ENCODE measurements at places on chromosomes 16 and 17. TPM values are rescaled to one million over a fixed set of nuclear protein-coding genes. Genes with fewer than 3 reads are reported as not detected.

LRRC36 gene
- not detected for total RNA-seq

- no peak for DNase-seq
- H3K27me3 ChIP-seq: no peaks in the 10 kb centered on the region
- H3K27ac ChIP-seq: peak overlapping the region; percentile 88
- 0 out of 2 replicates have a peak, but pooled peaks cover under 1% of the 10 kb centered on the region for H3K36me3 ChIP-seq
Observed at GRCh38 chr17:75260641-75261335, 618 bp downstream of the GGA3 start.

GRCh38 chr17:4739122-4740024 lies at the start of the genes CXCL16 and ZMYND15:
CXCL16 (minus strand) TSS chr17:4739928; CDS start chr17:4739339, 589 bp downstream.
ZMYND15 (plus strand) TSS chr17:4739833; CDS start chr17:4740549, 716 bp downstream.
- no peak for DNase-seq
- H3K36me3 ChIP-seq: no peaks in the 10 kb centered on the region
- H3K27me3 ChIP-seq: 0 out of 2 replicates have a peak, but pooled peaks cover 6% of the 10 kb centered on the region

STAT5A gene
- 12.1 TPM for total RNA-seq

DNA sequence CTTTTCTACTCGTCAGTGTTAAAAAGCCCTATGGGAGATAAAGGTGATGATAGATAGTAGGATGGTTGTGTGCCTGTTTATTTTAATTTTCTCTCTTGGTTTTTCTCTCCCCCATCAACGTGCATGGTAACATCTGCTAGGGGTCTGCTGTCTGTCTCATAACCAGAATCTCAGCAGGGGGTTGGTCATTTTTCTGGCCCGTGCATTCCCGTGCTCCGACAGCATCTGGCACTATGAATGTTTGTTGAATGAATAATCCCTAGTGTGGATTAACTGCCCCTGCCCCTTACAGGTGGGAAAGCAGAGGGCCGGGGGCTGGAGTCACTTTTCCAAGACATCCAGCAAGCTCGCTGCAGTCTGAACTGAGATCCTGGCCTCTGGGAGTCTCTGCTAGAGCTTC lies 6.3 kb downstream of the CA5A start:
- H3K4me3 ChIP-seq: no peak overlapping the region
- no peak overlapping the region for H3K27ac ChIP-seq
- H3K27me3 ChIP-seq: no peaks in the 10 kb centered on the region
- H3K4me1 ChIP-seq: no peaks in the 10 kb centered on the region
- H3K36me3 ChIP-seq: no peaks in the 10 kb centered on the region

SEPTIN12 gene
- total RNA-seq: not detected

FOXL1 gene
- not detected for total RNA-seq

GRCh38 chr16:58234831-58235595 lies 37.1 kb upstream of the CSNK2A2 start:
- no peak overlapping the region for H3K4me3 ChIP-seq
- no peak overlapping the region for H3K27ac ChIP-seq
- H3K36me3 ChIP-seq: no peaks in the 10 kb centered on the region

CCL16 gene
- not detected for total RNA-seq

DNA sequence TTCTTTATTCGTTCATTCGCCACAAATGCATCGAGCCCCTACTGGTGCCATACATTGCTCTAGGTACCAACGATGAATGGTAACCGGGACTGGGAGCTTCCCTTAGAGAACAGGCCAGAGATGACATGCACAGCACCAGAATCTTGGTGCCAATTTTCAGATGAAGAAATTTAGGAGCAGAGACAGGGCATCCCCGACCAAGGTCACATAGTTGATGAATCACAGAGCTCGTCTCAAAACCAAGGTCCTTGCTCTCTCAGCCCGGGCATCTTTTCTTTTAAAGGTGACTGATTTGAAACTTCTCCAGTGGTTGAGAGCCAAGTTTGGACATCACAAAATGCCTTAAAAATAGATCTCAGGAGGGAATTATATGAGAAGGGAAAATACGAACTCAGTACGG lies 73.2 kb upstream of the C16orf82 start:
- peaks cover 85% of the 10 kb centered on the region for H3K27me3 ChIP-seq
- H3K27ac ChIP-seq: no peak overlapping the region
- no peaks in the 10 kb centered on the region for H3K36me3 ChIP-seq
- H3K4me1 ChIP-seq: no peaks in the 10 kb centered on the region

DNA sequence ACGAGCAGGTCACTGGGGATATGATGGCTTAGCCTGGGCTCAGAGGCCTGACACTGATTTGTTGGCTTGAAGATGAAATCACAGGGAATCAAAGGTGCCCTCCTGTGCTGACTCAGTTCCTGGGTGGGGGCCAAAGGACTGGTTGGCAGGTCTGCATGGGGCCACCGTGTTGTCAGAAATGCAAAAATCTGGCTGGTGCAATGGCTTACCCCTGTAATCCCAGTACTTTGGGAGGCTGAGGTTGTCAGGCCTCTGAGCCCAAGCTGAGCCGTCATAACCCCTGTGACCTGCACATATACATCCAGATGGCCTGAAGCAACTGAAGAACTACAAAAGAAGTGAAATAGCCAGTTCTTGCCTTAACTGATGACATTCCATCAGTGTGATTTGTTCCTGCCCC lies 314.2 kb downstream of the WWOX start:
- no peaks in the 10 kb centered on the region for H3K27me3 ChIP-seq
- H3K4me1 ChIP-seq: no peaks in the 10 kb centered on the region
- no peaks in the 10 kb centered on the region for H3K36me3 ChIP-seq
- no peak overlapping the region for H3K27ac ChIP-seq
- DNase-seq: no peak
- no peak overlapping the region for H3K4me3 ChIP-seq

- no peak for DNase-seq
- H3K27me3 ChIP-seq: no peaks in the 10 kb centered on the region
- no peak overlapping the region for H3K27ac ChIP-seq
Observed at GRCh38 chr17:78785011-78785662, 3.1 kb upstream of the CYTH1 start.

- no peak overlapping the region for H3K4me3 ChIP-seq
- H3K27ac ChIP-seq: no peak overlapping the region
- H3K36me3 ChIP-seq: no peaks in the 10 kb centered on the region
- H3K27me3 ChIP-seq: peaks cover 16% of the 10 kb centered on the region
- H3K4me1 ChIP-seq: no peaks in the 10 kb centered on the region
Observed at GRCh38 chr16:51237861-51238378, 86.8 kb upstream of the SALL1 start.

TBL3 gene
- total RNA-seq: 51.3 TPM

MYL11 gene
- 2.6 TPM for total RNA-seq

Data from PC-9 (cell line).